Activated naive CD4-positive, alpha-beta T cell treated with anti-CD3 and anti-CD28 coated beads, Interleukin-2, amount 10 ng/mL, durations not matched to agents 7 days and 5 days (primary cell): ENCODE measurements at places on chromosomes 2 and 18.

DNA sequence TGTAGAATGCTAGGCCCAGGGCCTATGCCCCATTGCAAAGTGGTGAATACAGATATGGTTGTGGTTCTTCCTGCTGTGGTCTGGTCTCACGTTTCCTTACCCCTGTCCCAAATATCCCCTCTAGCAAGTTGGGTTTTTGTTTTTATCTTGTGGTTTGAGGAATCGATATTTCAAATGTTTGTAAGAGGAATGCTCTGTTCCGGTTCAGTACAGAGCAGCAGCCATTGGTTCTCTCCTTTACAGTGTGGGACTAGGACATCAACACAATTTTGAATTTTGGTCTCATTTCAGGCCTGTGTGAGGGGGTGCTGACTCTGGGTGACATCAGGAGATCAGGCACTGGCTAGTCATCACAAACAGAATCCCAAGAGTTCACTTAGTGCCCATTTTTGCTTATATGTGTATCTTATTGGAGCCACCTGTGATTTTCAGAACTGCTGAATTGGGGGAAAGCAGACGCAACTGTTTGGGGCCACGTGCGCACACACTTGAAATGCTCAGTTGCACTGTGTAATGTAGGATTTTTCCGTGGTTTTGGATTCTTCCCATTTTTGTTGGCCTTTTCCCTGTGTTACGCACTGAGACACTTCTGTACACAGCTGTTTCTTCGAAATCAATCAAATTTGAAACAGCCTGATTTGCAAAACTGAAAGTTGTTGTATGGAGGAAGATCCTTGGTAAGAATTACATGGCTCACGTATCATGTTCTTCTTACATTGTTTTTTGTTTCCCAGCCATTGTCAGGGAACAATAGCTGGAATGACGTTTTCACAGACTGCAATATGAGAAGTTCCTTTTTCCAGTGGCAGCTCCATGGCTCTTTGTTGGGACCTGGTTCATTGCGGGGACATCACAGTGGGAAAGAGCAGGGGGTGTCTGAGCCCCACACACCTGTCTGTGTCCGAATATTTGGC is 8.6 kb downstream of the SH3BP4 start:
- DNase-seq: no peak

GRCh38 chr2:176370467-176371171 is 101.4 kb downstream of the MTX2 start:
- DNase-seq: no peak

DNA sequence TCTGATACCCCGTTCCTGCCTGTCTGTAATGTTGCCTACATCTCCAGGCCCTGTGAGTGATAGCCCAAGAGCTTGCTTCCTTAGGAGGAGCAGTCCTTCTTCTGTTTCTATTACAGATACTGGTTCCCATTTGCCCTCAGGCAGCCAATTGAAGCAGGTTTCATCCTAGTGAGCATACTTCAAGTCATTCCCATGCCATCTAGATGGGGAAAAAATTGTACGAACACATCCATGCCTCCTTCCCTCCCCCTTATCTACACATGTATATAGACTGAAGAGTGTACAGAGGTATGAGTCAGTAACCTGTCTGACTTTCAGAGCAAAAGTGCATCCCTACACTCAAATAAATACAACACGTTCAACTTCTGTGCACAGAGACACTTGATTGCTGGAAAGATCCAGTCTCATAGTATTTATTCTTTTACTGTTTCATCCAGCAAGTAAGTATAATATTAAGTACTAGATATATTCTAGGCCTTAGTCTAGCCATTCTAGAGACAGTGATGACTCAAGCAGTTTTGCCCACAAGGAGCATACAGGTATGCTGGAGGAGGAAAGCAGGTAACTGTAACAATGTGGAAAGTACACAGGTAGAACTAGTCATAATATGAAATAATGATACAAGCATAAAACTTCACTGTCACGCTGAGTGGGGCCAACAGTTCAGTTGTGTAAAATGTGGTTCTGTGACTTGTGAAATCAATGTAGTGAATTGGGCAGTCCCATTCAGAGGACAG is 153.4 kb downstream of the MGAT5 start:
- DNase-seq: no peak

DNA sequence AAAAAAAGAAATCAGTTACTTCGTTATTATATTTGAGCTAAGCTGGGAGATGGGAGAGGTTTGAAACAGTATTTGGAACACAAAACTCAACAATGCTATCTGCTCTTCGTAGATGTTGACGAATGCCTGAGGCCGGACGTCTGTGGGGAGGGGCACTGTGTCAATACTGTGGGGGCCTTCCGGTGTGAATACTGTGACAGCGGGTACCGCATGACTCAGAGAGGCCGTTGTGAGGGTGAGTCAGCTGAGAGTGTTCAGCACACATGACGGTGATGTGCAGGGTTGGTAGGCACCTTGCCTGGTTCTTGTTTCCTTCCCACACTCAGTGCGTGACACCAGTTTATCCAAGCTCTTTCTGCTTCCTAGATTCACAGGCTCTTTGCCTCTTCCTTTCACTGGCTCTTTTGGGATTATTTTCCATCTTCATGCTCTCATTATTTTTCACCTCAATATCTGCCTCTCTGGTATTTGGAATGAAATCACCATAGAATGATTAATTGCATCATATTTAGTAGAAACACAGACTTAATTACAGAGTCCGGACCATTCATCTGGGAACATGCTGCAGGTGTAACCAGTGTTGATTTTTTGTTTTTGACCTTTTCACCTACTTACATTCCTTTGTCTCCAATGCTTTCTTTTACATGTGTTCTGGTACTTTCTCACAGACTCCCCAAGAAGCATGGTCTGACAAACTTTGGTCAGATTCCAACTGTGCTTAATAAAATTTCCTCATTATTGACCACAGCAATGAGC is 200.6 kb upstream of the RASGRP3 start:
- DNase-seq: no peak

- no peak for DNase-seq
These were observed 165.8 kb downstream of the TNS1 start for GRCh38 chr2:217836901-217837491.

DNA sequence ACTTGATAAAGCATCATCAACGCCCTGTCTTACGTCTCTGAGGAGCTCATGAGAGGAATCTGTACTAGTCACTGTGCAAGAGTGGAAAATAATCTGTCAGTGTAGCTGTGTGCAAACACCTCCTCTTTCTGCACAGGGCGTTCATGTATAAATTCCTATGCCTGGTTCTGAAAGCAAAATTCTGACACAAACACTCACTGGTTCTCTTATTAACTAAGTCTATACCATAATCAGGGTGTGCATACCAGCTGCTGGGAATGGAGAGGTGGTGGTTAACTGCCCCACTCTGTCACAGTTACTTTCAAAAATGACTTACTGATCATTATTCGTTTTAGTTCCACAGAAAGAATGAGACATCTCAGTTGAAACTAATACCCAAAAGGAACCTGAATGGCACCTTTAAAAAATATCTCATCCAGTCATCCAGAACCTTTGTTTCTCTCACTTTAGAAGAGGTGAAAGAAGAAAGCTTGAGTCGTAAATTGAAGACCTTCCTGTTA is 35.7 kb downstream of the STK39 start:
- no peak for DNase-seq

DNA sequence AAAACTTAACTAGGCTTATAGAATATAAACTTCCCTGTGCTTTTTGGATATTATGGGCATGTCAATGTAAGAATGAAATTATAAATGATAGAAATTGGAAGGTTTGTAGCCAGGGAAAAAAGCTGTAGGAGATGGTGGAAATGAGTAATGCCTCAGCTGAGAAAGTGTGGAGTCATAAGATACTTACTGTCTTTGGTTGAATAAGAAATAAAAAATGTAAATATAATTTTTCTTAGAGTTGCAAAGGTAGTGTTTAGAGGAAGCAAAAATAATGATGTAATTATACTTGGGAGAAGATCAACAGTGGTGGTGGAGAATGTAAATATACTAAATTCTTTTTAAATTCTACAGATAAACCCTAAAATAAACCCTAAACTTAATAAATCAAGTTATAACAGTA is 26.2 kb upstream of the RND3 start:
- no peak for DNase-seq

GRCh38 chr2:168189835-168190569 is 57.4 kb downstream of the STK39 start:
- no peak for DNase-seq

GRCh38 chr2:23619941-23620340 is 235.0 kb downstream of the KLHL29 start:
- DNase-seq: no peak

DNA sequence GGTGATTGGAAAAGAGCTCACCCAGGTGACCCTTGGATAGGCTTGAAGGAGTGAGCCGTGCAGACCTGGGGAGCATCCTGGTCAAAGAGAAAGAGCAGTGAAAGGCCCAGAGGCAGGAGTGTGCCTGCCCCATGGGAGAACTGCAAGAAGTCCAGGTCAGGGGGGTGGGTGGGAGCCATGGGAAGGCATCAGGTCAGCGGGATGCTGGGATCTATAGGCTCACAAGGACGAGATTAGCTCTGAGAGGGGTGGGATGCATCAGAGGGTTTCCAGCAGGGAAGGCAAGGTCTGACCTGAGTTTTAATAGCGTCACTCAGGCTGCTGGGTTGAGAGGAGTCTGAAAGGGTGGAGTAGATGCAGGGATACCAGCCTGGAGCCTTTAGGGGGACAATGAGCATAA is 158.6 kb downstream of the SMAD7 start:
- no peak for DNase-seq

DNA sequence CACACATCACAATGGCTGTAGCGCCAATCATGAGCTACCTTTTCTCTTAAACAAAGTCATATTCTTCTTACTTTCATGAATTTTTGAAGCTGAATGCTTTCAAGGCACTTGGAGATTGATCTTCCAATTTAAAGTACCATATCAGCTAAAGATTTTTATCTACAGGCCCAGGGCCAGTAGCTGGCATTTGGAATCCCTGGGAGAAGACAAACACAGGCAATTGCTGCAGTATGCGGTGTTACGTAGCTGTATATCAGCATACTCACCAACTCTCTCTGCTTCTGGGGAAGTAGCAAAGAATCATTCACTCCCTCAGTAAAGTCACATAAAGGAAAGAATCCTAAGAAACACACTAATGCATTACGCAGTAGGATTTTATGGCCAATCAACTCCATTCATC is 202.3 kb downstream of the DLGAP1 start:
- no peak for DNase-seq

DNA sequence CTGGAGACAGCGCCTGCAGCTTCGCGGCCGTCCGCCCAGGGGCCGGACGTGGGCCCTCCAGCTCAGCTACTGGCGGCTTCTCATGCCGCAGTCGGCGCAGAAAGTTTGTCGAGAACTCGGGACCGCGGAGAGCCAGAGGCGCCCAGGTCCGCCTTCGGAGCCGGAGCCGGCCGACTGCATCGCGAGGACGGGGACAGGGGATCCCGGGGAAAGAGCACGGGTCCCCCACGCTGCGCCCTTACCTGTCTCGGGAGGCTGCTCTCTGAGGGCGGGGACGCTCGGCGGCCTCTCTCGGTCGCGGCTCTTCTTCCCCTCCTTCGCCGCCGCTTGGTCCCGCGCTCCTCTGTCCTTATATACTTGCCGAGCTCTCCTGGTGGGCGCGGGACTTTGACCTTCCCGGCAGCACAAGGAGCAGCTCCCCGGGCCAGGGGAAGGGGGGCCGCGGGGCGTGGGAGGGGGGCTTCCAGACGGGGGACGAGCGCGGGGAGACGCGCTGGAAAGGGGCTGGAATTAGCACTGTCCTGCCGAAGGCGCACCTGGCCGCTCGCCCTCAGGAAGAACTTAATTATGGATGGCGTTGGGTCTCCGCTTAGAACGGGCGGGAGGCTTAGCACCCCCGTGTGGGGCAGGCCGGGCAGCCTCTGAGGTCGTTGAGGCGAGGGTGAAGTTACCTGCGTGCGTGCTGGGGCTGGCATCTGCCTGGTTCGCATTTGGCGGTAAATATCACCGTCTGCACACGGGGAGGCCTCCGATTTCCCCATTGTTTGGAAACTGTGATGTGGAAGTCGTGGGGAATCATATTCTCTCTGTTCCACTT is at the start of gene POMC:
Gene POMC (minus strand): TSS at position 325 of the 817 bp plus-strand sequence. CDS start 3,808 bp downstream, outside the sequence.
- peak; percentile 44 for DNase-seq

- DNase-seq: peak; percentile 22
These were observed 193.0 kb downstream of the RAB3GAP1 start for GRCh38 chr2:135245071-135245470.

DNA sequence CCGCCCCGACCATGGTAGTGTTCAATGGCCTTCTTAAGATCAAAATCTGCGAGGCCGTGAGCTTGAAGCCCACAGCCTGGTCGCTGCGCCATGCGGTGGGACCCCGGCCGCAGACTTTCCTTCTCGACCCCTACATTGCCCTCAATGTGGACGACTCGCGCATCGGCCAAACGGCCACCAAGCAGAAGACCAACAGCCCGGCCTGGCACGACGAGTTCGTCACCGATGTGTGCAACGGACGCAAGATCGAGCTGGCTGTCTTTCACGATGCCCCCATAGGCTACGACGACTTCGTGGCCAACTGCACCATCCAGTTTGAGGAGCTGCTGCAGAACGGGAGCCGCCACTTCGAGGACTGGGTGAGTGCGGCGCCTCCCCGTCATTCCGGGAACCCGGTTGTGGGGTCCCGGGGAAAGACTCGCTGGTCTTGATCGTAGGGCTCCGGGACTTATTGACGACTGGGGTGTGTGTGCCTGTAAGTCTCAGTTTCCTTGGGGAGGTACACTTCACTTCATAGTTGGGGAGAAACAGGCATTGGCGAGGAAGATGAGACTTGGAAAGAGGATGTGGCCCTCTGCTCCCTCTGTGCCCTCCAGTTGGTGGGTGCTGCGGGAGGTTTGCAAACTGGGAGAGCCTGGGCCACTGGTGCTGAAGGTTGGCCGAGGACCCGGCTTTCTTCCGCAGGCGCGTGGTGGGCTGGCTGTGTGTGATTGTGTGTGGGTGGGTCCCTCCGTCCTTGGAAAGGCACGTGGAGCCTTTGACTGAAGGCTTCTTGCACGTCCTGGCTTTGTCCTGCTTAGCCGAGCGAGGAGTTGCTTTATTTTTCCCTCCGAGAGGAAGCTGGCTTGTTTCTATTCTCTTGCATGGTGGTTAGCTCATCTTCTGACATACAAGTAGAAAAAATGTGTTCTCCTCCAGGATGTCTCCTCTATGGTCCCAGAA is 886 bp downstream of the PRKCE start:
- DNase-seq: peak; percentile 44

DNA sequence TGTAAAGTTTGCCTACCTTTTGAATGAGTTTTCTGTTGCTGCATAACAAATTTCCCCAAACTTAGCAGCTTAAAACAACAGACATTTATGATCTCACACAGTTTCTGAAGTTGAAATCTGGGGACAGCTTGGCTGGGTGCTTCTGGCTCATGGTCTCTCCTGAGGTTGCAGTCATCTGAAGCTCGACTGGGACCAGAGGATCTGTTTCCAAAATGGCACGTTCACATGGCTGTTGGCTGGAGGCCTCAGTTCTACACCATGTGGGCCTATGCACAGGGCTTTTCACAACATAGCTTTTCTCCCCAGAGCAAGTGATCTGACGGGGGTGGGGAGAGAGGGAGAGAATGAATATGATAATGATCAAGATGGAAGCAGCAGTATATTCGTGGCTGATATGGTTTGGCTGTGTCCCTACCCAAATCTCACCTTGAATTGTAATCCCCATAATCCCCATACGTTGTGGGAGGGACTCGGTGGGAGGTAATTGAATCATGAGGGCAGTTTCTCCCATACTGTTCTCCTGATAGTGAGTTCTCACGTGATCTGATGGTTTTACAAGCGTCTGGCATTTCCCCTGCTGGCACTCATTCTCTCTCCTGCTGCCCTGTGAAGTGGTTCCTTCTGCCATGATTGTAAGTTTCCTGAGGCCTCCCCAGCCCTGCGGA is 3.5 kb downstream of the RALB start:
- DNase-seq: no peak
